ENCODE measurements at places on chromosomes 11 and 22. TPM values are rescaled to one million over a fixed set of nuclear protein-coding genes. Genes with fewer than 3 reads are reported as not detected.

GRCh38 chr11:126154691-126155090 lies 56.8 kb downstream of the RPUSD4 start:
- H3K27ac ChIP-seq: no peak overlapping the region
- no peak for DNase-seq
- H3K27me3 ChIP-seq: peaks cover 20% of the 10 kb centered on the region
- H3K4me3 ChIP-seq: no peak overlapping the region

DNA sequence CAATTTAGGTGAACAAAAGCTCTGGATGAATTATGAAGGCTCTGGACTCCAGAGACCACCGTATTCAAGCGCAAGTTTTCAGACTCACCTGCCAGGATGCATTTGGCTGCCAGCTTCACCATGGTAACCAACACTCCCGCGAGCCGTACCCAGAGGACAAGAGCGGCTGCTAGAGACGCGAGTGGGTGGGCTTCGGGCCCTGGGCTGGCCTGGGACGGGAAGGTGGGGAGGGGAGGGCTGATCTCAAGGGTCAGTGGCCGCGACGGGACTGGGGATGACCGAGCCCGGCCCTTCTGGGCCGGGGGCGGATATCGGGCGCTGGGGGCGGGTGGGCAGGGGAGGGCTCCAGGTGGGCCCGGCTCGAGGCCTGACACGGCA lies 344 bp downstream of the IFT27 start:
- H3K36me3 ChIP-seq: peaks cover 5% of the 10 kb centered on the region
- H3K27me3 ChIP-seq: no peaks in the 10 kb centered on the region
- H3K27ac ChIP-seq: peak overlapping the region; percentile 79

- H3K4me3 ChIP-seq: no peak overlapping the region
- H3K4me1 ChIP-seq: peaks cover 5% of the 10 kb centered on the region
- no peak overlapping the region for H3K27ac ChIP-seq
- no peak for DNase-seq
- no peaks in the 10 kb centered on the region for H3K36me3 ChIP-seq
Observed at GRCh38 chr11:111299101-111300026, 1.0 kb downstream of the POU2AF3 start.

GSTP1 gene
- 151 TPM for total RNA-seq

DNA sequence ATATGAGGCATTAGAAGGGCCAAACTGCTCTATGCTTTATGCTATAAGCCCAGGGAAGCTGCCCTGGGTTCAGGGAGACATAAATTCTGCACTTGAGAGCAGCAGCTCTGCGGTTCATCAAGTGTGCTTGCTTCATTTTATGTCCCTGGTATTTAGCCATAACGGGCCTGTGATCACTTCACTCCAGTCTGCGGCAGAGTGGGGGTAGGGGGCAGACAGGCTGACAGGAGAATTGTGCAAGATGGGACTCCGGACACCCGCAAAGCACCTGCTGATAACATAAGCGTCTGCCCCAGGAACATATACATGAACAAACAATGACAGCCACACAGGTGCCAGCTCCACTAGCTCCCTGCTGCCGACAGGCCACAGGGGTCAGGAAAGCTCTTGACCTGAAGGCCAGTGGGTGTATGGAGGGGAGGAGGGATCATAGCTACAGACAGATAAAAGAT lies 56.1 kb downstream of the SMCO4 start:
- no peaks in the 10 kb centered on the region for H3K36me3 ChIP-seq
- H3K4me3 ChIP-seq: no peak overlapping the region
- no peak overlapping the region for H3K27ac ChIP-seq

- H3K27me3 ChIP-seq: no peaks in the 10 kb centered on the region
- no peak overlapping the region for H3K27ac ChIP-seq
- H3K36me3 ChIP-seq: no peaks in the 10 kb centered on the region
- H3K4me1 ChIP-seq: no peaks in the 10 kb centered on the region
- H3K4me3 ChIP-seq: no peak overlapping the region
Observed at GRCh38 chr11:114233755-114234154, 62.4 kb upstream of the NNMT start.

DNA sequence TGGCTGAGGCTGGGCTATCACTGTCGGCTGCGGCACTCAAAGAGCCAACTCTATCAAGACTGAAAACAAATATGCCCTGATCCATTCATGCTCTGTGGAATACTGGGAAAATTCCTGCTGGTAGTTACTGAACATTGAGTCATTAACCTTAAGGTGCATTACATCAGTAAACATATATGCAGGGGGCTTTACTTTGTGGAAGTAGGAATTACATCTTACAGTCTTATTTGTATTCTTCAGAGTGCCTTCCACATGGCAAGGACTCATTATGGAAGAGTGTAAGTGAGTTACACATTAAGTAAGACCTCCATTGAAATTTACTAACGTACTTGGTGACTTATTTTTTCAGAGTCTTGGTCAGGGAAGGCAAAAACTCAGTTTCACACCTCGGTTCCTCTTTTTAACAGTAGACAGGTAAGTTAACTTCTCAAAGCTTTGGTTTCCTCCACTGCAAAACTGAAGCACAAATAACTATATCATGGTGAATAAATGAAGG lies 4.5 kb downstream of the OR5B21 start:
- H3K4me1 ChIP-seq: peaks cover 5% of the 10 kb centered on the region
- no peak overlapping the region for H3K27ac ChIP-seq
- no peak for DNase-seq
- H3K27me3 ChIP-seq: no peaks in the 10 kb centered on the region
- no peak overlapping the region for H3K4me3 ChIP-seq

KIRREL3 gene
- not detected for total RNA-seq

- no peak overlapping the region for H3K27ac ChIP-seq
- no peak overlapping the region for H3K4me3 ChIP-seq
- peaks cover 7% of the 10 kb centered on the region for H3K36me3 ChIP-seq
- H3K4me1 ChIP-seq: peaks cover 63% of the 10 kb centered on the region
- DNase-seq: no peak
- no peaks in the 10 kb centered on the region for H3K27me3 ChIP-seq
Observed at GRCh38 chr22:20531404-20532201, 24.2 kb downstream of the MED15 start.

SYNGR1 gene
- 4.3 TPM for total RNA-seq

DNA sequence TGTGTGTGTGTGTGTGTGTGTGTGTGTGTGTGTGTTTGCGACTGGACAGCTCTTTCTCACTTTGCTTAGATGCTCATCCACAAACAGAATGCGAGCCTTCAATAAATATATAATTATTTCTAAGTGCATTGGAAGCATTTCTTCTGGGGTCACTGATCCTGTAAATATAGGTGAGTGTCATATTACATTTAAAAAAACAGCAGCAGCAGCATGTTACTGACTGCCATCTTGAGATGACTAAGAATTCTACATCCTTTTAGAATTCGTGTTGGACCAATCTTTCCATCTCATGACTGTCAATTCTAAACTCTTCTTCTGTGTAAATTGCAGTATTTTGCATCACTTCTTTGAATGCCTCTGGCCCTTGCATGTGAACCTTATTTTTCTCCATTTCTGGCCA lies 238.0 kb upstream of the DDI1 start:
- no peak overlapping the region for H3K27ac ChIP-seq
- H3K4me3 ChIP-seq: no peak overlapping the region
- H3K4me1 ChIP-seq: no peaks in the 10 kb centered on the region
- DNase-seq: no peak
- H3K36me3 ChIP-seq: no peaks in the 10 kb centered on the region

DNA sequence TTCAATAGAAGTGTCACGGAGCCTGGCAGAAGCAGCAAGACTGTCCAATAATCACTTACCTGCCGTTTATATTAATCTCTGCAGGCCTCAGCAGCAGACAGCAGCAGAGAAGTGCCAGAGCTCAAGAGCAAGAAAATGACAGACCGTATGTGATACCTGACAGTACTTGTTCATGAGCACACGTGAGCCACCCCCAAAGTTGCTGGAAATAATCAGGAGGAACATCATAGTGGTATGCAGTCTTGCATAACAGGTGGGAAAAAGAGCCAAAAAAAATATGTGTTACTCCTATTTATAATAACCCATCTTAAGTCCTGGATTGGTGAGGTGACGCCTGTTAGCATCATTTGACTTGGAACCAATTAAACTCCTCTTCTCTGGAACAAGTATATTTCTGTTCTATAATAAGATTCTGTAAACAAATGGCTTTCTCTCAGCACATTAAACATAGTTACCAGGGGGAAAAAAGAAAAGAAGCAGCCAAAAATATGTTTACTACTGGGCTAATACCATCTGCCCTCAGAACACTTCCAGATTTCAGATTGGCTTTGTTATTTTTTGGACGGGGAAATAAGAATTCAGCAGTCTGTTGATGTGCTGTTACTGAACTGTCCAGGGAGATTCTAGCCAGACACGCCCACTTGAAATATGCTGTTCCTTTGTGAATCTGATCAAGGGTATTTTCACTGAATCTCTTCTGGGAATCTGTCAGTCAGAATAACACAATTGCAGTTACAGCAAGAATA lies 7.9 kb upstream of the SLN start:
- no peaks in the 10 kb centered on the region for H3K27me3 ChIP-seq
- no peak overlapping the region for H3K4me3 ChIP-seq
- DNase-seq: no peak
- no peak overlapping the region for H3K27ac ChIP-seq

DNA sequence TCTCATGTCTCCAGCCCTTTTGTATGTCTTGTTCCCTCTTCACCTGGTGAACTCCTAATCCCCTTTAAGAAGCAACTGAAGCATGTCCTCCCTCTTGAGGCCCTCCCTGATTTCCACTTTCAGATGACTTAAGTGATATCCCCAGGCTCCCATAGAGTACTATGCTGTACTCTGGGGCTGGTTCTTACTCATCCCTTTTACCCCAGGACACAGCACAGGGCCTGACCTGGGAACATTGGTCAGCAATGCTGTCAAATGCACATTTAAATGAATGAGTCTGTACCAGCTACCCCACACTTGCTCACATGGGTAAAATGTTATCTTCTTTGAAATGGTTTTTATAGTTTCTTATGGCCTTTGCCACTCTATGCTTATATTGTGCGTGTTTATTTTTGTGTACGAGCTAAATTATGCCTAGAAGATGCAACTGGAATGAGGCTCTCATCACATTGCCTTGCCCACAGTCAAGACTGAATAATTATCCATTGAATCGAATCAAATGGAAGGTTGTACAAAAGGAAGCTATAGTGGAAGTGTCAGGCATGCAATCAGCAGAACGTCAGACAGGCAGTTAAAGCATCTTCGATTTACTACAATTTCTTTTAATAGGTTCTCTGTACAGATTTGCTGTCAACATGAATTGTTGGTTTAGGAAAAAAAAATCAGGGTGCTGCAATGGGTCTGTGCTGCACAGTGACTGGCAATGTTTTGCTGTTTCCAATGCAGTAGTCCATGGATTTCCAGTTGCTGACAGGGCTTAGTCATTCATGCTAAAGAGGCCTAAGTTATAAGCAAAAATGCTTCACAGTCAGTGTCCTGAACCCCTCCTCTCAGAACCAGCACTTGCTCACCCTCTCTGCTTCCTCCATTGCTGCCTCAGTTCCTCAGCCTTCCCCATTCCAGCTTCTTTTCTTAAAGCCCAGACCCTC lies 79.5 kb downstream of the PARVA start:
- H3K4me3 ChIP-seq: no peak overlapping the region
- no peak overlapping the region for H3K27ac ChIP-seq
- H3K27me3 ChIP-seq: no peaks in the 10 kb centered on the region
- no peaks in the 10 kb centered on the region for H3K4me1 ChIP-seq
- DNase-seq: no peak

Data from T-cell (primary cell).